ENCODE measurements at places on chromosomes 1 and 21.
A peak's percentile ranks its signal among the peaks of the same experiment; 100 is the strongest.

GRCh38 chr1:101175886-101176285, 60.9 kb upstream of the S1PR1 start:
- no peak for DNase-seq

- no peak for DNase-seq
These were observed 156.4 kb upstream of the ZC3H12A start for GRCh38 chr1:37317870-37318467.

- no peak for DNase-seq
These were observed 45.8 kb downstream of the PTPRF start for GRCh38 chr1:43576521-43576920.

- DNase-seq = no peak
These were observed 5.4 kb upstream of the TRPM2 start for GRCh38 chr21:44347911-44348451.

GRCh38 chr1:89633248-89633799, 404 bp downstream of the LRRC8C start:
- DNase-seq = peak; percentile 53

- peak; percentile 11 for DNase-seq
These were observed 428.0 kb upstream of the CAMK1G start for GRCh38 chr1:209155546-209155945.

DNA sequence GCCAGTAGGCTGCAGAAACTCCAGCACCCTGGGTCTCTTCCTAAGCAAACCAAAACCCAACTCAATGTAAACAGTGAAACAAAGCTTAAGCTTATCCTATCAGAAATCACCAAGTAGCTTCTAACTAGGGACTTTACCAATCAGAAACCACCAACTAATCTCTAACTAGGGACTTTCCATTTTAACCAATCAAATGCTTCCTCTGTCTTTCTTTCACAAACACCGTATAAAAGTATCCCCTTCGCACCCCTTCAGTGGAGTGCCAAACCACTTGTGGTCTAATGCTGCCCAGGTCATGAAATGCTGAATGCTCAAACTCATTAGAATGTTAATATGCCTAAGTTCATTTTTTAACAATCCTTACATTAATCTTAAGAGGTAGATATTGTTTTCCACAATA, 250.5 kb upstream of the DUSP10 start:
- no peak for DNase-seq

DNA sequence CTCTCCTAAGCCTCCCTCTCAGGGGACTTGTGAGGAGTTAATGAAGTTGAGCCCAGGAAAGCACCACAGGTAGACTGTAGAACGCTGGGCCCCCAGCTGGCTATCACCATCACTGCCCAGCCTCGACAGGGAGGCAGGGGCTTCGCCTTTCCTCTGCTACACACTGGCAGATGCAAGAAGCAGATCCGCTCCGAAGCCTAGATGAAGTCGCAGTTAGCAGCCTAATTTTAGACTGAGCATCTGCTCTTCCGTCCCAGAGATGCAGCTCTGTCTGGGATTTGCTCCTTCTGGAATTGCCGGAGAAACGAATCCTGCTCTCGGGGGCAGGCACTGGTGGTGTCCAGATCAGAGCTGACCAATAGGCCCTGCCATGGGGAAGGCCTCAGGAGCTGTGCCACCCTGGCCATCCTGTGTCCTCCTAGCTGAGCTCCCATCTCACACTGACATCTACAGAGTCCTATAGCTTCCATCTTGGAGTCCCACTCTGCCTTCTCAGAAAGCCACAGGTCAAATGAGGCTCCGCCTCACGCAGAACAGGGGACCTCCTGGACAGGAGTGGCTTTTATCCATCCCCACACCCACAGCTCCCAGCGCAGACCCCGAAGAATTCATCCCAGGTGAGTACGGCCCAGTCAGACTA, 186.8 kb upstream of the EDN2 start:
- no peak for DNase-seq

DNA sequence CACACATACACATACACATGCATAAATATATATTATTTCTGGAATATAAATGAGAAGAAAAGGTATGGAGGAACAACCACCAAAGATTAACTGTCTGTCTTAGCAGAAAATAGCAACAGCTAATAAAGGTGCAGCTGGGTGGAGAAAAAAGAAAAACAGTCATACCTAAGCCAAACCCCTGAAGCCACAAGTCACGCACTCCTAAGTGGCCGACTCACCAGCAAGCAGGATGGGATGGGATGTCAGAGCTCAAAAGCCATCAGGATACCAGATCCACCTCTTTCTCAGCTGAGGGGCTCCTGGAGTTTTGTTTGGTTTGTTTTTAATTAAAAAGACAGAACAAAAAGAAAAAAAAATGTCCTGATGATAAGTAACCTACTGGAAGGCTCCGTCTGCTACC, 64.7 kb upstream of the HIVEP3 start:
- DNase-seq = peak; percentile 59

DNA sequence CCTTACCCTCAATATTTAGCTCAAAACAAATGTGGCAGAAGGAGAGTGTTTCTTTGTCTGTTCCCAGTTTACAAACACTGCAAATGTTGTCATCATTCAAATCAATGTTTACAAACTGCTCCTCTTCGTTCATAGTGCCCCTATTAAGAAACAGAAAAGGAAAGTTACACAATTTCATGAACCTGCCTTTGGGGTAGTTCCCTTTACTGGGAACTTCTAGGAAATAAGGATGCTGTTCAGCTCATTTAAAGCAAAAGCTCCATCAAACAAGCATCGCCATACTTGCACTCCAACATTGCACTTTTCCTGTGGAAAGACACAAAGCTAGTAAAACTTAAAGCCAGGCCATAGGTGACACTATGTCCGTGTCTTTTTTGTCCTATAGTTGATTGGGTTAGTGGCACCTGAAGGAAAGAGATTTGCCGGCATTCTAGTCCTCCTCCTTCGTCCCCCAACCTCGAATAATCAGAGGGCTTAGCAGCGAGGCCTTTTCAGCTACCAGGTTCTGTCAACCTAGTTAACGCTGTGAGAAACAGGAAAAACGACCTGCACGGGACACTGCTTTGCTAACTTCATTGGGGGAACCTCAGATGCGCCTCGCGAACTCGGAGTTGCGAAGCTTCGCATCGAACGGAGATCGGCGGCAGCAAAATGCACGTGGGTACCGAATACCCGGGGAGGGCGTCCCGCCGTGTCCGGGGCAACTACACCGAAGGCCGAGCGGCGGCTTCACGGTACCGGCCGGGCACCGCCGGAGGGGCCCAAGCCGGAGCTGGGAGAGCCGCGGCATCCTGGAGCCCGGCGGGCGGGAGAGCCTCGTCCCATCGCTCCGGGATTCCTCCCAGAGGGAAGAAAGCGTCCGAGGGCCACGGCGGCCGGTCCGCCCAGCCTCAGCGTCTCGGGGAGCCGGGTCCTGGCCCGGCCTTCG, 706 bp downstream of the C21orf91 start:
- peak; percentile 13 for DNase-seq

GRCh38 chr1:153649863-153650235, 8.7 kb upstream of the SNAPIN start:
- peak; percentile 25 for DNase-seq

GRCh38 chr1:92817137-92817697, 14.6 kb upstream of the RPL5 start:
- no peak for DNase-seq

GRCh38 chr1:206653715-206654459, 18.6 kb downstream of the DYRK3 start:
- DNase-seq = no peak

GRCh38 chr21:36747041-36747814, 48.3 kb downstream of the SIM2 start:
- DNase-seq = no peak

- DNase-seq = no peak
These were observed 4.8 kb upstream of the IRF6 start for GRCh38 chr1:209810783-209811182.

GRCh38 chr21:33230545-33231324, 997 bp downstream of the IFNAR2 start:
- DNase-seq = peak; percentile 31

- no peak for DNase-seq
These were observed 21.3 kb downstream of the ALPL start for GRCh38 chr1:21530368-21531016.

GRCh38 chr21:45286671-45287437, 841 bp downstream of the POFUT2 start:
- no peak for DNase-seq

DNA sequence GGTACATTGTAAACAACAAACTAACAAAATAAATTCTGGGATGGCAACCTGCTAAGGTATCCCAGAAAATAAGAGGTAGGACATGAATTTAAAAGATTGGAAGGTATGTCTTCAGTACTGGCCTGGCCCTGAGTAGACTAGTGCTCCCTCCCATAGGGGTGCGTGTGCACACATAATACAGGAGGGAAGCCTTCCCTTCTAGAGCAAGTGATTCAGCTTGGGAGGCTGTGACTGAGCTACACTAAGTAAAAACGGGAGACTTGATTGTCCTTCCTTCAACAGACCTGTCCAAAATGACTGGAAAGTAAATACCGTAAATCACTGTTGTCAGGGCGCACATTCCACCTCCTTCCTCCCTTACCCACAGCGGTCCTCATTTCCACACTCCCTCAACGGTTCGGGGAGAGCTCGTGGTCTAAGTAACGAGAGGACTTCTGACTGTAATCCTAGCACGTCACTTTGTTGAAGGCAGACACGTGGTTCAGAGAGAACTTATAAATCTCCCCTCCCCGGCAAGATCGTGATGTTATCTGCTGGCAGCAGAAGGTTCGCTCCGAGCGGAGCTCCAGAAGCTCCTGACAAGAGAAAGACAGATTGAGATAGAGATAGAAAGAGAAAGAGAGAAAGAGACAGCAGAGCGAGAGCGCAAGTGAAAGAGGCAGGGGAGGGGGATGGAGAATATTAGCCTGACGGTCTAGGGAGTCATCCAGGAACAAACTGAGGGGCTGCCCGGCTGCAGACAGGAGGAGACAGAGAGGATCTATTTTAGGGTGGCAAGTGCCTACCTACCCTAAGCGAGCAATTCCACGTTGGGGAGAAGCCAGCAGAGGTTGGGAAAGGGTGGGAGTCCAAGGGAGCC, at the start of gene TGFB2:
Gene TGFB2, plus strand, starts transcription at position 523 of the 859 bp plus-strand sequence. CDS start 1,366 bp downstream, outside the sequence.
- DNase-seq = peak; percentile 75

GRCh38 chr1:28506907-28507246, 1.0 kb downstream of the RCC1 start:
- peak; percentile 22 for DNase-seq
